ENCODE measurements at places on chromosomes 1 and 21.

DNA sequence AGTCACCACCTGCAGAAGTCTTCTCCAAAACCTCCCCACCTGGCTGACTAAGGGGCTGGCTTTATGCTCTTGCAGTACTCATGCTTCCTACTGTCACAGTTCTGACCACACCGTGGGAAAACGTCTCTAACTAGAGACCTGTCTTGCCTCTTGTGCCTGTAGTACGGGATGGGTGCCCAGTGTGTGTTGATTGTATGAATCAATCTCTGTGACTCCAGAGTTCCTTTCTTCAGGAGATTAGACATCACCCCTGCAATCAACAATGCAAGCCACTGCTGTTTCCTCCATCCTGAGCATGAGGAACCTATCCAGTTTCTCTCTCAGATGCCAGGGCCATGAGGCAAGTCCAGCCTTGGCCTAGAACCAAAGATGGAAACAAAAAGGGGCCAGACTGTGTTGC lies 64.1 kb downstream of the LRRN2 start:
- DNase-seq = no peak

DNA sequence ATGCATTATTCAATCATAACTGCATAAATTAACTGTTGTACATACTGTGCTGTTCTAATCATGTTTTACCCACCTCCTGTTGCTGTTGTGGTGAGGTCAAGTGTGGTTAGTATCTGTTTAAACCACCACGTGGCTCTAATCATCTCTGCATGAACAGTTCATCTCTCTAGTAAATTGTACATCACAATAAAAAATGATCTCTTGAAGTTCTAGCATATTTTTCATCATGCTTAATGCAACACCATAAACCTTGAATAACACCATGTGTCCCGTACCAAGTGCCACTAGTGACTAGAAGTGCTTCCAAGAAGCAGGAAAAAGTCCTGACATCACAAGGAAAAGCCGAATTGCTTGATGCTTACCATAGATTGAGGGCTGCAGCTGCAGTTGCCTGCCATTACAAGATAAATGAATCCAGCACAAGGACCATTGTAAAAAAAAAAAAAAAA lies 51.7 kb downstream of the SNRPE start:
- no peak for DNase-seq

- no peak for DNase-seq
Observed at GRCh38 chr1:216758161-216758560, 34.9 kb upstream of the ESRRG start.

GRCh38 chr1:21000245-21000594 lies 176.5 kb downstream of the EIF4G3 start:
- DNase-seq = no peak

GRCh38 chr1:157001304-157001703 lies 44.2 kb downstream of the ARHGEF11 start:
- DNase-seq = no peak

DNA sequence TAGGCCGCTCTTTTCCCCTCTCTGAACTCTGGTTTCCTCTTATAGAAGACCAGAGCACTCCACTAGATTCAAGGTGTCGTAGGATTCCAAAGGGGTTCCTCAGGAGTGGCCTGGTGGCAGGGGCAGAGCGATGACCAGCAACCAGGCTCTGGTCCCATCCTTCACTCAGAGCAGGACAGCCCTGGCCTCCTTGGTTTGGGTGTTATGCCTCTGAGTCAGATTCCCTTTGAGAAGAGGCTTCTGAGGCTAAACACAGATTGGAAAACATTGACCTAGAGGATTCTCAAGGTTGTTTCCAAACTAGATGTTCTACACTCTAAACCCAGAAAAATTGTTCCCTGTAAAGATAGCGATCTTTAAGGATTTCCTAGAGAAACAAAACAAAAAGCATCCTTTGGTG lies 49.8 kb upstream of the IKBKE start:
- no peak for DNase-seq

DNA sequence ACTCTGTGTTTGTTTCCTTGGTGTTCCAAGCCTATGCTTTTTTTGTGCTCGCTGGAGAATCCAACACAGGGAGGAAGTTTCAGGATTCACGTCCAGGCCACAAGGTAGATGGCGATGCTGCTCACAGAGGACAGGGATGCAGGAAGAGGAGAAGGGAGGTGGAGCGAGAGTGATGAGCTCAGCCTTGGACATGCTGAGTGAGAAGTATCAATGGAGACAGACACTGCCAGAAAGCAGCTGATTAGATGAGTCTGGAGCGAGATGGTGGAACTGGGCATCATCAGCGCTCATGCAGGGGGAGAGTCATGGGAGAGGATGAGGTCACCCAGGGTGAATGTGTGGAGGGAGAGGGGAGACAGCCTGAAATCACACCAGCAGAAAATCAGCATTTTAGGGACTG lies 110.0 kb downstream of the GLUL start:
- no peak for DNase-seq

- no peak for DNase-seq
Observed at GRCh38 chr1:66607458-66607857, 73.5 kb downstream of the SGIP1 start.

- DNase-seq = no peak
Observed at GRCh38 chr1:174938281-174939007, 61.3 kb upstream of the CACYBP start.

- DNase-seq = no peak
Observed at GRCh38 chr1:53031732-53032131, 30.3 kb upstream of the PODN start.

- no peak for DNase-seq
Observed at GRCh38 chr21:44589586-44590305, 2.6 kb downstream of the KRTAP10-6 start.

- no peak for DNase-seq
Observed at GRCh38 chr1:212820969-212821368, 26.5 kb downstream of the SPATA45 start.

- DNase-seq = no peak
Observed at GRCh38 chr1:3670823-3671265, 18.5 kb downstream of the TP73 start.

GRCh38 chr1:71823708-71824305 lies 458.5 kb downstream of the NEGR1 start:
- no peak for DNase-seq

DNA sequence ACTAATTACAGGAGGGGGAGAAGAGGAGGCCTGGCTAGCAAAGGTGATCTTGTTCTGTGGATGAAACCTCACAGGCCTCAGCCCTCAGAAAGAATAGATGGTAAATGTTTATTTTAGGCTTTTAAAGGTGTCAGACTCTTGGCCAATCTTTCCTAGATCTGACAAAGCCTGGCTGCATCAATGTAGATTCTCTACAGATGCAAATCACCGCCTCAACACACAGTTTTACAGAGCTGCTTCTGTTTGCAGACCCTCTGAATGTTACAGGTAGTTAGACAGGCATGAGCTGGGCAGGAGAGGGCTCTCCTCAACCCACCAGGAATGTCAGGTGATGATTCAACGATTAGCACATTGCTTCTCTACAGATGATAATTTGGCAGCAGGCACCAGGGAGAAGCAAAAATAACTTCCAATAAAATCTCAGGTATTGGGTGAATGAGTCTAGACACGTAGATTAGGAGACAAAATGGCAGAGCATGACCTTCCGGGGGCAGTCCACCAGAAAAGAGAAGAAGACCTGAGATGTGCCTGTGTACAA lies 105.4 kb upstream of the VANGL1 start:
- DNase-seq = no peak

GRCh38 chr1:37817481-37817880 lies 9.5 kb upstream of the YRDC start:
- no peak for DNase-seq

DNA sequence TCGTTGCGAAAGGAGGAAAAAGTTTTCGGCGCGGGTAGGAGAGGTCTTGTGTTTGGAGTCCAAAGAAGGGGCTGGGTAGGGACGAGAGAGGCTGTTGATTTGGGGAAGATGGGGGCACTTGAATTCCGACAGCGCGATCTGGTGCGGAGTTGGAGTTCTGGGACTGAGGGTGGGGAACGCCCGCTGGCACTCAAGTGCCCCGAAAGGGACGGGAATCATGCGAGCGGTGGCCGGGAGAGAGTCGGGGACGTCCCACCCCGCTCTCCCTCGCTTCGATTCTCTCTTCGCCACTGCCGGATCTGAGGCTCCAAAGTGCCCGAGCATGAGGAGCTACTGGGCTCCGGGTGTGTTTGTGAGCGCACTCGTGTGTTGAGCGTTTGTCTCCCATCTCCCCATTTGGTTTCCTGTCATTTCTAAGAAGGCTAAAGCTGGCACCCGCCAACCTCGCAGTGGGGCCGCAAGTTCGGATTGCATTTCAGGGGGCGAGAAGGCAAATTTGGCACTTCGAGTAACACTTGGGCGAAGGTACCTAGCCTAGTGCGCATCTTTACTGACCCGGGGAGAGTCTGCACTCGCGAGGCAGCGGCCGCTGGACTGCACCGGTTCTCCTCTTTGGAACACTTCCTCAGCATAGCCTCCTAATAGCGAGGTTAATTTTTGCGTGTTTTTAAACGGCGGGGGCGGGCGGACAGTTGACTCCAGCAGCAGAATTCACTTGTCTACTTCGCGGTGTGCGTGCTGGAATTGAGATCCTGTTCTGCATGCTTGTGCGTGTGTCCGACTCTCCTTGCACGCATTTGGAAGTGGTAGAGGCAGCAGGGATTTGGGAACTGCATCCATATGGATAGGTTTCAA lies 1.2 kb downstream of the CHRM3 start:
- no peak for DNase-seq

GRCh38 chr1:175656416-175656815 lies 87.0 kb downstream of the TNR start:
- DNase-seq = no peak

DNA sequence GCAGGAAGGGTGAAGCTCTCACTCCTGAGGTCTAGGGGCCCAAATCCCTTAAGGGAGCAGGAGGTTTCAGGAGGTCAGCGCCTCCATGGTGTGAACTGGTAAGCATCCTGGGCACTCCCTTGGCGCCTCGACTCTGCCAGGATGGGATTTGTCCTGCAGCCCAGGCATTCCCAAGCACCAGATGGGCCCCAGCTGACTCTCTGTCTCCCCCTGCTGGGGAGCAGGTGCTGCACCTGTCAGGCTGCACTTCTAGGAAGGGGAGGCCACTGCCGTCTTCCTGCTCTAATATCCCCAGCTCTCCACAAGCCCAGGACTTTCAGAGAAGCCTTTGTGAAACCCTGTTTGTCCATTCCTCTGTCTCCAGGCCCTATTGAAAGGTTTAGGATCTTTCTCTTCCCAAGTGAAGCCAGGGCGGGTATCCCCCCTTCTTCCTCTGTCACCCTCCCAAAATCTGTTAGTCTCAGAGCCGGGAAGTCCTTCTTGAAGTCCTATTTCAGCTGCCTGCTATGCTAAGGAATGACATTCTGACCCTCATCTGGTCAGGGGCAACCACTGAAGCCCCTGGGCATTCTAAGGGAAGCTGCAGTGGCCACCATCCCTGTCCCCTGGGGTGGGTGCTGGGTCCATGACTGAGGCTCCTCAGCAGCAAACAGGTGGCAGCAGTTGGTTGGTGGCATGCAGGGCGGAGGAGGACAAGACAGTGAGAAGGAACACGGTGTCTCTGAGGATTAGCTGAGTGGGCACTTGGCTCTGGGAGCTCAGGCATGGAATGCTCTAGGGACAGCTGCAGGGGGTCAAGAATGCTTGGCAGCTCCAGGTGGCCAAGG lies 3.2 kb downstream of the MYBPH start:
- DNase-seq = no peak

DNA sequence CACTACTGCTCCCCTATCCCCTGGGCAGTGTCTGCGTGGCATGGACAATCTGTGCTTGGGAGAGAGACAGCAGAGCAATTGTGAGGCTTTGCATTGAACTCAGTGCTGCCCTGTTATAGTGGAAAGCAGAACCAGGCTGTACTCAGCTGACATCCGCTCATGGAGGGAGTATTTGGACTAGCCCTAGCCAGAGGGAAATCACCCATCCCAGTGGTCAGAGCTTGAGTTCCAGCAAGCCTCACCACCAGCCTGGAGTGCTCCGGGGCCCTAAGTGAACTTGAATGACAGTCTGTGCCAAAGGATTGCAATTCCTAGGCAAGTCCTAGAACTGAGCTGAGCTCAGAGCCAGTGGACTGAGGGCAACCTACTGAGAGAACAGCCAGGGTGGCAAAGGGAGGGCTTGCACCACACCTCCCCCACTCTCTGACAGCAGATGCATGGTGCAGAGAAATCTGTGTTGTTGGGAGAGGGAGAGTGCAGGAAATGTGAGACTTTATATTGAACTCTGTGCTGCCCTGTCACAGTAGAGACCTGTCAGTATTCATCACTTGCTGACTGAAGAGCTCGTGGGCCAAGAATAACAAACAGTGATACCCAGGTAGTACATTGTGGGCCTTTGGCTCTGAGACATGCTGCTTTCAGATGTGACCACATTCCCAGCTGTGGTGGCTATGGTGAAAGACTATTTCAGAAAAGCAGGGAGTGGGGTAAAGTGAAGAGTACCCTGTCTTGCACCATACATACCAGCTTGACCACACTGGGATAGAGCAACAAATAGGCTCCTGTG lies 107.7 kb upstream of the SLC5A9 start:
- DNase-seq = no peak

DNA sequence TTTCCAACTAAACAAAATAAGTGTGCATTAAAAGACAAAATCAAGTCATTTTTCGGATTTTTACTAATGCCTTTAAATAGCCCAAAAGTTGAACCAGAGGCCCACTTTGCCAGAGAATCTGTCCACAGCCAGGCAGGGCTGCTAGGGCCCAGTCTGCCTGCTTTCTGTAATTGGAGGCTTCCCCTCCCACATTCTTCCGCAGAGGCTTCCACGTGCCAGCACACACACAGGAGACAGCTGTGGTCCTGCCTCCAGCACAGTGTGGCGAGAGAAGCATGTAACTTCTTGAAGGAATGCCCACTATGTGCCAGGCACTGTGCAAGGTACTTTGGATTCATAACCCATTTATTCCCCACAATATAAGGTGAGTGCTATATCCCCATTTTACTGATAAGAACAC lies 11.3 kb upstream of the PDZK1IP1 start:
- DNase-seq = no peak

DNA sequence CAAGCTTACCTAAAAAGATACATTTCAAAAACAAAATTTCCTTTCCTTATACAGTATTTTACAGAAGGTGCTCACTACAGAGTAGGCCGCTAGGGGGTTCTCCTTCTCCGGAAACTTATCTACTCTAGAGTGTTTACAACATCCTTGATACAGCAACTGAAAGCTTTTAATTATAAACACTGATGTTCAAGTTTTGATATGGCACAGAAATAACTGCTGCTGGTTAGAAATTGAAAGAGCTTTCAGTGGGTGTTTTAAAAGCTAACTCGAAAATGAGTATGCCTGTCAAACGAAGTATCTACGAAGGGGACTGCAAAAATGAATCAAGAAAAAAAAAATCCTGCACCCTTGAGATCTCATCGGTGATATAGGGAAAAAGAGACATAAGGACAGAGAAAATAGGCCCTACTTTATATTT lies 1.0 kb downstream of the YOD1 start:
- peak; percentile 62 for DNase-seq

DNA sequence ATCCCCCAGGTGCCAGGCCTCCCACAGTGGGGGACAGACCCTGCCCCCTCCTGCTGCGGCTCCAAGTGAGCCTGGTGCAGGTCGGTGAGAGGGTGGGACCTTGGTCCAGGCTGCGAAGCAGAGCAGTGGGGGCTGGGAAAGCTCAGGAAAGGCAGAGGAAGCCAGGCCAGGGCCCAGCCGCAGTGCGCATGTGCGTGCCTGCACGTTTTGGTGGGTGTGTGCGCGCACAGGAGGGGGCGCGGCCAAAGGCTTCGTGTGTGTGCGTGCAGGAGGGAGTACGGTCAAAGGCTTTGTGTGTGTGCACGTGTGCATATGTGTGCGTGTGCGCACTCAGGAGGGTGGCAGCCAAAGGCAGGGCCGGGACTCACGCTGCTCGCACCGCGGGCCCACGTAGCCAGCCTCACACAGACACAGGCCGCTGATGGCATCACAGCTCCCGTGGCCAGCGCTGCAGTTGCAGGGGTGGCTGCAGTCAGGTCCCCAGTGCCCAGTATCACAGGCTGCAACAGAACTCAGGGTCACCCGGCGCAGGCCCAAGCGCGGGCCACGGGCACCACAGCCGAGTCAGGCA lies 45.9 kb downstream of the ARHGEF16 start:
- DNase-seq = no peak
